Fibroblast of the aortic adventitia (primary cell): ENCODE measurements at places on chromosomes 7 and 10. TPM values are rescaled to one million over a fixed set of nuclear protein-coding genes. Genes with fewer than 3 reads are reported as not detected.

DNA sequence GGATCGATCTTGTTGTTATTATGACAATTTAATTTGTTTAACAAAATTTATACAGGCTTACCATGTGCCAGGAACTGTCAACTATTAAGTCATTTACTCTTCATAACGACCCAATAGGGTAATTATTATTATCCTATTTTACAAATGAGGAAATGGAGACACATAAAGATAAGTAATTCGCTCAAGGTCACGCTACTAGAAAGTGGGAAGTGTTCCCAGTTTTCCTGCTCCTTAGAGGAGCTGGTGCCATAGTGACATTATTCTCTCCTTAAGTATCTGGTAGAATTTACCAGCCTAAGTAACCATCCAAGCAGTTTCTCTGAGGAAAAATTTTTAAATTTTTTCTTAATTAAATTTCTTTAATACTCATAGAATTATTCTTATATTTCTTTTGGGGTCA, 360.9 kb upstream of the RNF32 start:
- DNase-seq, result no peak

DNA sequence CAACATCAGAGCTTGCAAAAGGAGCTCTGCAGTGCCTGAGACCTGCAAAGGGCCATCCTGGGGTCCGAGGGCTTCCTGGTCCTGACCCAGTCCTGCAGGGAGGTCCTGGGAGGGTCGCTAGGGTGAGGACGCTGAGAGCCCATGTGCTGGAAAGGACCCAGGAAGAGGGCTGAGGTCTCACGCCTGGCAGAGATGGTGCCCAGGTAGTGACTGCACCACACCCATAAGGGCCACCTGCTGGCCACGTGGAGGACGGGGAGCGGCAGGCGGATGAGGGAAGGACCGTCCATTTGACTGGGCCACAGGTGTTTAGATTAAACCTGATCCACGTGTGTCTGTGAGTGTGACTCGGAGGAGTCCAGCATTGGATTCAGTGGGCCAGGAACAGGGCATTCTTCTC, 392.8 kb downstream of the DNAJB6 start:
- DNase-seq, result no peak

DNA sequence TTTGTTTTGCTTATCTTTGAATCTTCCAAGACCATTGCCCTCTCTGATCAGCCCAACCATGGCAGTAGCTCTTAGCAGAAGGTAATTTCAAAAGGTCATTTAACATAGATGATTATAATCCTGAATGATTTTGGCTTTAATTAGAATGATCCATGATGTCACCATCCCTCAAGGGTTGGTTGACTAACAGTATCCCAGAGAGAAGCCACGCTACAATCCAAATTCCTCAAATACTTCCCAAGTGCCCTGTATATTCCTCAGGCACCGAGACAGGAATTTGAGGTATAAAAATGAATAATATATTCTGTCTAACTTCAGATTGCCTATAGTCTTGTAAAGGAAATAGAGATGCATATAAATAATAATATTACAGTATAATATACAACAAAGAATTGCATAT, 42.1 kb upstream of the TMEM196 start:
- no peak for DNase-seq

DNA sequence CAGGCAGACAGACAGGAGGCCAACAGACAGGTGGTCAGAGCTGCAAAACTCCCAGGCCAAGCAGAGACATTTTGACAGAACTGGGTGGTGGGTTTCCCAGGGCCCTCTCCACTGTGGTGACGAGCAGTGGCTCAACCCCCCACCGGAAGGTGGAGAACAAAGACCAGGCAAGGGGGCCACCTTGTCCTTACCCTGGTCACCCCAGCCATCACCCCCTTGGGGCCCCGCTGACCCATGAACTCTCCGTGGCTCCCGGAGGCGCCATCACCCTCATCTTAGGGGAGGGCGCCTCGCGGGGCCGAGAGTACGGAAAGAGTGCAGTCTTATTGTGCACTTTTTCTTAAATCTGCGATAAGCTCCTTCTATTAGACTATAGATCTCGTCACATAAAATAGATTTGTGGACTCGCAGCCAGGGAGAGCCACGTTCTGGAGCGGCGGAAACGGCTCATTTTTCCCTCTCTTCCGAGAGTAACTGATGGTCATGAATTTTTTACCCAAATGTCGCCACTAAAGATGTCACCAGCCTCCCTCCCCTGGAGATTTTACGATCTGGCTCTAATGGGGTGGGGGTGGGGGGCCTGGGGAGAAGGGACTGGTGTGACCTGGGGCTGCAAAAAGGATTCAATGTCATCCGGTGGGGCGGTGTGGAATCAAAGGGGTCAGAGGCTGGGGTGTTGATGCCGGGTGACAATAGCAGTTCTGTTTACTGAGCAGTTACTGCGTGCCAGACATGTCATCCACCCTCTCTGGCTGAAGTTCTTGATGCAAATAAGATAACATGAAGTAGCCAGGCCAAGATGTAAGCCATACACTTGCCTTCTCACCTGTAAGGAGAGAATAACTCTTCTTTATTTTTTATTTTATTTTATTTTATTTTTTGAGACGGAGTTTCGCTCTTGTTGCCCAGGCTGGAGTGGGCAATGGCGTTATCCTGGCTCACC, 71.1 kb upstream of the MYL10 start:
- DNase-seq, result no peak

DNA sequence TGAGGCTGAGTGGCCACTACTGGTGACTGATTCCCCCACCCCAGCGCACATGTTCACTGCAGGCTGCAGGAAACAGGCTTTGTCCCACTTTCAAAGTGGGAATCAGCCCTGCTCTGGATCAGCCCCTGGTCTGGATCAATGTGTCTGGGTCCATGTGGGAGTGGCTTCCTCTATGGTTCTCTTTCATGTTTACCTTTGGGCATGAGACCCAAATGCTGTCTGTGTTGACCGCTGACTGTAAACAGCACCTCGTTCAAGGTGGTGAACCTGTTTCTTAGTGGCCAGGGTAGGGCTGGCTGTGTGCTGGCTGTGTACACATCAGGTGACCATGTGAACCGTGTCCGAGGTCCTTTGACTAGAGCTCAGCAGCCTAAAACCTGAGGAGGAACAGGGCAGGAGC, 121.8 kb downstream of the CAMK1D start:
- DNase-seq, result no peak

DNA sequence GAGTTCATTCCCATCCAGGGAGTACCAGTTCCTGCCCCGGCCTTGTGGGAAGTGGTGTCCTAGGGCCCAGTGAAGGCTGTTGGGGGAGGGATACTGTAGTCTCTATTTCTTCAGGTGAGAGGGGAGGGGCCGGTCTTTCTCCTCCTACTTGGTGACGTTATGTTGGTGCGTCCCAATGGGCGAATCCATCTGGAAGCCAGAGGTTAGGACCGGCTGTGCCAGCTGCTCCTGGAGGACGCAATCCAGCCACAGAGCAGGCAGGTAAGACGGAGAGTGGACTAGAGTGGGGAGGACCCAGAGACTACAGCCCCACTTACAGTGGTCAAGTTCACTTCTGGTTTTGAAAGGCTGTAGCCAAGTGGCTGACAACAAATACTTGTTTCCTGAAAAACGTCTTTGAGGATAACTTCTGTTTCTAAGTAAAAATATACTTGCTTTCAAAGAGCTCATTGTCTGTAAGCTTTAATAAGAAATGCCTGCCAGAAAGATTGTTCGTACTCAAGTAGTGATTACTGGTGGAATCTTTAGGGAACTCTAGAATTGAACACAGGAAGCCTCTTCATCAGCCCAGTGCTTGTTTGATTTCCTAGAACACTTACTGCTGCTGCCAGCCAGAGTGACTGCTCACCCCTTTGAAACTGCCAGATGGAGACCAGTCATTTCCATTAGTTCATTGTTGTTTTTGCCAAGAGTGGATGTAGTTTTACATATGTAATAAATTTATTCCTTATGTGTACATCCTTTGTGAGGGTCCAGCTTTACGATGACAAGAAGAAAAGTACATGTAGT, 25.4 kb downstream of the RBM33 start:
- peak; percentile 53 for DNase-seq

GRCh38 chr10:9296190-9296589, 1241.7 kb downstream of the GATA3 start:
- no peak for DNase-seq

DNA sequence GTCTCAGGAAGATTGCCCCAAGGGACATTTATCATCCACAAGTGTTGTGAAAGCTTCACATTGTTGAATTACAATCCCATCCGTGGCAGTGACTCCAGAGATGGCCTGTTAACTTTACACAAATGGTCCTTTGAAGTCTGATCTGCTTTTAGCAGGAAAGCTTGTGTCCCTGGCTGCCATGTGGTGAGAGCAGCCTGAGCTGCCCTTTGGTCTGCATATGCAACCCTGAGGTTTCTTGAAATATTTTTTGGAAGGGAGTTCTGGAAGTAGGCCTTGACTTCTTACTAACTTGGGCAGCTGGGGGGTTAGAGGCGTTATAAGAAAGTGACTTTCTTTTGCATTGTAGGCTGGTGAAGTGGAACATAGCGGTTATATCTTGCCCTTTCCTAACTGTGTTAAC, 41.3 kb upstream of the FAM180A start:
- no peak for DNase-seq

GRCh38 chr7:297611-298374, 7.8 kb downstream of the FOXL3 start:
- DNase-seq, result no peak

DNA sequence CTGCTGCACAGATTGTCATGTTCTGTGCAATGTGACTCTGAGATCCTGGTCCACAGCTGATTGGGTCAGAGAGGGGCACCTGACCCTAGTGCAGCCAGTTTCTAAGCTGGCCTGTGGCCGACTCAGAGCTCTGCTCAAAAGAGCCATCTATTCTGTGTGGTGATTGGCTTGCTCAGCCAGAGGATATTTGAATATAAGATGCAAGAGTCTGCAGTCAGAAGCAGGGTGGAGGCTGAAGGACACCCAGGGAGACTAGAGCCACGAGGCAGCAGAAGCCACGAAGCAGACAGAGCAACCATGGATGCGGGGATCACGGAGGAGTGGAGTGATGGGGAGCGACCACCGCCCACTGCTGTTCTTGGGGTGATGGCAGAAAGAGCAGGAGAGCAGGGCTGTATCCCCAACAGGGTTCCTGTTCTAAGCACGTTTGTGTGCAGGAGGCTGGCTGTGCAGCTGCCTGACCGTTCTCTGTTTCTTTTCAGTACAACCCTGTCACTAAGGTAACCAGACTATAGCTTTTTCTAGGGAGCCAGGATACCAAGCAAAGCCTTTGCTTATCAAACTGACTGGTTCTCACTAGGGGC, 19.5 kb upstream of the RHEB start:
- DNase-seq, result peak; percentile 28

GRCh38 chr7:91455411-91455810, 191.2 kb downstream of the FZD1 start:
- DNase-seq, result no peak

- DNase-seq, result peak; percentile 71
Observed at GRCh38 chr10:93821051-93821772, 63.5 kb downstream of the LGI1 start.

DNA sequence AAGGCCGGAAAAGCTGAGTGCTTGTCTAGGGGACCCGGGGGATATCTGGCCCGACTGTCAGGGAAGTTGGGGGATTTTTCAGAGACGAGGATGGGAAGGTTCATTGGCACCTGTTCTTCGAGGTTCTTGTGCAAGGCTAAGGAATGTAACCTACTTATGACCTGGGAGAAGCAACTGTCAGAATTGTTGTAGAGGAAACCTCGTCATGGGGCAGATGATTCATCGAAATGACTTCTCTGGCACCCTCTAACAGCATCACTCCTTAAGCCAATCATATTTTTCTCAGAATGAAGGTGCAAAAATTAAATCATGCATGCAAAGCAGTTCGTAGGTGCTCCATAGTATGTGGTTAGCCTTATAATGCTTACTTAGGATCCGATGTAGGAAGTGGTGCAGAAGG, 58.6 kb downstream of the PLXDC2 start:
- DNase-seq, result no peak

GRCh38 chr7:64608116-64608910, 45.4 kb upstream of the ZNF680 start:
- DNase-seq, result no peak

DNA sequence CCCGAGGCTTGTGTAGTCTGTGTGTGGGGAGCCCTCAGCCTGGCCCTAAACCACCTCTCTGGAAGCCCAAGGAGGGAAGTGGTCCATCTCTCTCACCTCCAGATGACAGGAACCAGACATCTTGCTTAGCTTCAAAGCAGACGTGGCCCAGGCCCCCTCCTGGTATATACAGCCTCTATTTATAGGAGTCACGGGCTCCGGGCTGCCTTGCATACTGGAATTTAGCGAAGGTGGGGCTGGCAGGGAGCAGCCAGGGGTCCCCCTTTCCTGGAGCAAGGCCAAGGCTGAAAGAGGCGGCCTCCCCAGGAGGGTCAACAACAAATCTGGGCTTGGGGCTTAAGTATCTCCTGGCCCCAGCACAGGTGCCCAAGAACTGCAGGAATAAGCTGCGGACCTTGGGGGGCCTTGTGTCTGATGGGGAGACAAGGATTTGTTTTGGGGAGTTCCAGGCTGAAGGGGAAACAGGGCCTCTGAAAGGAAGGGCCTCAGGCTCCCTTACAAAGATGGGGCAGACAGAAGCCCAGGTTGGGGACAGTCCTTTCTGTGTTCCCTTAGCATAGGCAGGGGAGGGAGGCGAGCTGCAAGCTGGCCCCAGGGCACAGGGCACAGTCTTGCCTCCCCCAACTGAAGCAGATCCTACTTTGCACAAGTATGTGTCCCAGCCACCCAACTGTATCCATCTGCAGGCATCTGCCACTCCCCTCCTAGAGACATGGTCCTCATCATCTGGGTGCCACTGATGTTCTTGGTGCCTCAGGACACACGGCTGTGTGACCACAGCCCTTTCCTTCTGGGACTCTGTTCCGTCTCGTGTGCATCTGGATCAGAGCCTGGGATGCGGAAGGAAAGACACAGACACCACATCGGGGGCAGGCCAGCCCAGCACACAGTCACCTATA, 11.9 kb downstream of the ZCCHC24 start:
- DNase-seq, result no peak

DNA sequence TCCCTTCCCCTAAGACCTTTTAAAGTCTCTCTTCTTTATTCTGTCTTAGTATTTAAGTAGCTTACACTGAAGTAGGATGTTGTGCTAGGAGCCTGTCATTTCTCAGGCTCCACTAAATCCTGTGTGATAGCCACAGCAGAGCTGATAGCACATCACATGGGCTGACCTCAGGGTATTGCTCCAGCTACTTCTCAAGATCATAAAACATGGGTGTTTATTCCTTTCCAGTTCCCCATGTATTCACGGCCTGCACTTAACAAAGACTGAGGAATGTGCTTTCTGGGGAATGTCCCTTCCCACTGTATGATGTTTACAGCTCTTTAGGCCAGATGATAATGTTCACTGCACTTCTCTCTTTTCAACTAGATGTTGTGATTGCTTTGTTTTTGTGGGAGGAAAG, 1086.8 kb downstream of the KCNMA1 start:
- peak; percentile 56 for DNase-seq

GRCh38 chr10:101565370-101565900, 22.6 kb downstream of the POLL start:
- no peak for DNase-seq

GRCh38 chr10:98489561-98490481, 43.1 kb upstream of the HPS1 start:
- DNase-seq, result no peak

The TMEM130 gene
- total RNA-seq, result 0.27 and 0.57 TPM in 2 replicates

The MAGI2 gene
- 16.1 and 25.5 TPM in 2 replicates for total RNA-seq

The GDF10 gene
- 11.1 TPM in 1 of 2 replicates, not detected in the other for total RNA-seq

The CALHM1 gene
- not detected in 2 replicates for total RNA-seq

The DDX50 gene
- 52.6 and 70.1 TPM in 2 replicates for total RNA-seq

The CCDC7 gene
- total RNA-seq, result 15.4 and 15.8 TPM in 2 replicates

The GCC1 gene
- total RNA-seq, result 16.1 and 27.7 TPM in 2 replicates
